HFF-Myc (cell line): ENCODE measurements at places on chromosomes 5 and 9.

DNA sequence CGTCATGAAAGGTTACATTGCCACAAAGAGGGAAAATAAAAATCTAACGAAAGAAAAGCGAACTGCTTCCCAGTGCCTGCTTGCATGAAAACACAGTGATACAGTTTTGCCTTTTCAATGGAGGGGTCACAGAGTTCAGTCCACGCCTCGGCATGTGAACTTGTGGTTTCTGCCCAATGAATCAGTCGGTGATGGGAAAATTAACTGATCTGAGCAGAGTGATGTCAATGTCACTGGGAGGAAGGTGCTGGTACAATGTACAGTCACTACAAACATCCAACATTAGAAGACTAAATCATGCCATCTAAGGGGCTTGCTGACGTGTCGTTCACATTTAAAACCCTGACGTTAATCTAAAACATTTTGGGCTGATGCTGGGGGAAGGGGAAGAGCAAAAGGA, 151.8 kb upstream of the MSX2 start:
- DNase-seq: no peak

DNA sequence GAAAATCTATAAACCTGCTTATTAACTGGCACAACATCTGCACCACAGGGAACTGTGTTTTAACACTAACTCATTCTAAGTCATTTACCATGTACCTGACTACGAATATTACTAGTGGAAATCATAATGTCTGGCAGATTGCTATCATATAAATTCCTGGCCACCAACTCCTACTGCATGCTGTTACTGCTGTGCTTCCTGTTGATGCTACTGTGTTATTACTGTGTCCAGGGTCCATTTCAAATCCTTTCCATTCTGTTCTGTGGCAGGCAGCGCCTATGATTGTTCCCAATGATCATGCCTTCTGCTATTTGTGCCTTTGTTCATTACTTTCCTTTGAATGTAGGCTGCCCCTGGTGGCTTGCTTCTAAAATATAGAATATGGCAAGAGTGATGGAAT, 4.7 kb upstream of the ZNF131 start:
- DNase-seq: no peak

DNA sequence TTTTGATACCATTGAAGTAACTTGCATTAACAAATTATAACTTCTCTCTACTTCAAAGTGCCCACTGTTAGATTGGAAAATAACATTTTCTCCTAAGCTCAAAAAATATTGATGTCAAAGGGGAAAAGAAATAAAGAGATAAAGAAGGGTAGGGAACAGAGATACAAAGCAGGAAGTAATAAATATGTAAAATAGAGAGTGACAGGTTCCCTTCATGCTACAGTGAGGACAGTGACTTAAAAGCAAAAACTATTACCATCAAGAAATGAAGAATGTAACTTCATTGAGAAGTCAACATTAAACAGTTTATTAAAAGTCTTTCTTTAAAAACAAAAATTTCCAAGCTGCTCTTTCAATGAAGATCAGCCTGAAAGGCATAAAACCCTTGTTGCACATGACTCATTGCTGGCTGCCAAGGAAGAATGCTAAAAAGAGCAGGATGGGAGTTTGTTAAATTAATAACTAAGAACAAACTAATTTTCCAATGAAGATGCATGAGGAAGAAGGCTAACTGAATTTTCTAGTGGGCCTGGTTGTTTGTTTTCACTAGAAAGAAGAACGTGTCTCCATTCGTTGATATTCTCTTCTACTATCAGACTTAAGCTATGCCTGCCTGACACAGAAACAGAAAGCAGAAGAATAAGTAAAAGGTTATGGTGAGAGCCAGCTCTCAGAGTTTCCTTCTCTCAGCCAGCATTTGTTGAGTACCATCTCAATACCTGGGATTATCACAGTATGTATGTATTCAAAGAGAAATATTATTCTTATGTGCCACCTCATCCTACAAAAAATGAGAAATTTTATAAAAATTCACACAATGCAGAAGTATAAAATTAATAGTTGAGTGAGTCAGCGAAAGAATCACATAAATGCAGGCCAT, 197.8 kb upstream of the NREP start:
- no peak for DNase-seq

DNA sequence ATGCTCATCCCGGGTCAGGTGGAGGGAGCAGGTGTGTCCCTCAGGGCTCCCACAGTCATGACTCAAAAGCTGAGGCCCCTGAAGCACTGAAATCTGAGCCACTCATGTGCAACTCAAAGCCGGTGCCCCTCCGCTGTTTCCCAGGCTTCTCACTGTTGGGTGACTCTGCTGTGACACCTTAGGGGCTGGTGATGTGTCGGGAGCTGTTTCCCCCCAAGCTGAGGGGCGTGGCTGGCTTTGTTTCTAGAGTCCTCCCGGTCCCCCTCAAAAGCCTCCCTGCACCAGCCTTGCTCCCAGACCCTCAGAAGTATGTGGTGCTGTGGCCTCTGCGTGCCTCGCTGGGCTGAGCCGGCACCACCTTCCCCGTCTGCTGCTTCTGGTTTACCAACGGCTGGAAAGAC, 39.7 kb downstream of the PLPP7 start:
- no peak for DNase-seq

- no peak for DNase-seq
These were observed 211.3 kb downstream of the NTRK2 start for GRCh38 chr9:84880835-84881234.

GRCh38 chr5:20241351-20241750, 253.4 kb upstream of the CDH18 start:
- no peak for DNase-seq
